ENCODE measurements at places on chromosomes 6 and 20.

DNA sequence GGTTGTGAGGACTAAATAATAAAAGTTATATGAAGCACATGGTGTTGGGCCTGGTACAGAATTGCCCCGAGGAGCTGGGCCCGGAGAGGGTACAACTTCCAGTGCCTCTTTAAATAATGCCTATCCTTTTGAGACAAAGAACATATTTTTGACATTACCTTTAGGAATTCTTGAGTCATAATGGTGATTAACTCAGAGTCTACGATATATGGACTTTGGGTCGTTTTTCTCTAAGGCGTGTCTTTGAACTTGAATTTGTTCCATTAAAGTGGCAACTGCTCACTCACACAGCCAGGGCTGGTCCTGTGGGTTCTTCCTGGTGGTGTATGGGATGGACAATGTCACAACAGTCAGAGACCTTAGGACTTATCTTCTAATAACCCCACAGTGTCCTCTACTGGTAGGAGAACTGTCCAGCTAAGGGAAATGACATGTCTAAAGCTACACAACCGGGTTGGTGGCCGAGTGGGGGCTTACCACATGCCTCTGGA is 106.5 kb downstream of the CDC5L start:
- DNase-seq: no peak

DNA sequence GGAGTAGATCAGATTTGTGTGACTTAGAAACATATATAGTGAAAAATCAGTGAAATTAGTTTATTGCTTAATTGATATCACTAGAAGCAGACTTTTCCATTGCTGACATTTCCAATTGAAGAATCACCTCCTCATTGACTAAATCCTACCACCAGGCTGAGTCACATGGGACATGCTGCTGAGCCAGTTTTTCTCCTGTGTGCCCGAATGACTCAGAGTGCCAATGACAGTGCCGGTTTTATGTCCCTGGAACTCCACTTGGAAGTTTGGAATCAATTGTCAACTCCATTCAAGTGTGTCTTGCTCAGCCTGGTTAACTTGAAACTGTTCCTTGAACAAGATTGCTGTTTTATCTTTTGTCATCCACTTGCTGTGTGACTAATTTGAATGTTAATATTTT is 316.1 kb upstream of the PRDM1 start:
- no peak for DNase-seq

- no peak for DNase-seq
These were observed 9.2 kb downstream of the FOXA2 start for GRCh38 chr20:22575087-22575721.

- DNase-seq: peak; percentile 95
These were observed 61.9 kb upstream of the TAGAP start for GRCh38 chr6:159106627-159107241.

DNA sequence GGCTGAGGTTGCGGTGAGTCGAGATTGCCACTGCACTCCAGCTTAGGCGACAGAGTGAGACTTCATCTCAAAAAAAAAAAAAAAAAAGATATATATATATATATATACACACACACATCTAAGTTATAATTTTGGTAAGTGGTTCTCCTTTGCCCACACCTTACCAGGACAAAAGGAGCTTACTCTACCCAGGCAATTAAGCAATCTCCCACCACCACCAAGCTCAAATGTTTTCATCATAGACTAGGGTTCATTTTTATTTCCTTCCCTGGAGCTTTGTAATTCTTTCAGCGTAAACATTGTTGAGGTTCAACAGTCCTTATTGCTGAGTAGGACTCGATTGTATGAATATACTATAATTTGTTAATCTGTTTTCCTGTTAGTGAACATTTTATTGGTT is 23.5 kb downstream of the AMD1 start:
- DNase-seq: no peak

DNA sequence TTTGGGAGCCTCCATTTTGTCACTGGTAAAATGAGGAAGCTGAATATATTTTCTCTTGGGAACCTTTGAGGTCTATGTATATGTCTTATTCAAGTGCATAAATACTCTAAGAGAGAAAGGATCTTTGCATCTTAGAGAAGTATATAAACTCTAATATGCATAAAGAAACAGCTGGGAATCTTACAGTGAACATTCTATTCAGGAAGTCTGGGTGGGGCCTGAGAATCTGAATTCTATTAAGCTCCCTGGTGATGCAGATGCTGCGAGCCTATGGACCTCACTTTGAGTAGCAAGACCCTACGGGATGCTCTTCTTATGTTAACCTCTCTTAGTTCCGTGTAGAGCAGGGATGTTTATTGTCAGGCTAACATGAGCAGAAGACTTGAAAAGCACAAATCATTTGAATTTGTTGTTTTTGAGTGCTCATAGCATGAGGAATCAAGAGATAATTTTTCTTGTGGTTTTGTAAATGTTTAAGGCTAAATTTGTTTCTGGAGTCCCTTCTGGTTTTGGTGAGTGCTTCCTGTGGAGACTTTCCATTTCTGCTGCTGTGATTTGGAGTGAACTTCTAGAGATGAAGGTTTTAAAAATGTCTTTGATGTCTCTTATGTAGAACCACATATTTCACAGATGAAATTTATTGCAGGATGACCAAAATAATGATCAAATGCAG is 281.2 kb upstream of the JAG1 start:
- no peak for DNase-seq

- DNase-seq: peak; percentile 69
These were observed 36.2 kb upstream of the MRPS18A start for GRCh38 chr6:43723737-43724295.

DNA sequence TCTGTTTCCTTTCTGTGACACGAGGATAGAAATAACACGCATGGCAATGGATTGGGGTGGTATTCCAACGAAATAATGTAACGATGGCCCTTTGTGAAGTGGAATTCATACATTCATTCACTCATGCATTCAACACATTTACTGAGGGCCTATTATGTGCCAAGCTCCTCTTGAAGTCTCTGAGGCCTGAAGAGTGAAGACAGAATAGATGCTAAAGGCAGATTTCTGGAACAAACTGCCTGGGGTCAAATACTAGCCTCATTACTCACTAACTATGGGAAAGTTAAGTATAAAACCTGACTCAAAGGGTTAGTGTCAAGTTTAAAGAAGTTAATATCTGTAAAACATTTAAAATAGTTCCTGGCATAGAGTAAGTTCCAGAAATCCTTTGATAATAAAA is 279.6 kb upstream of the SULF2 start:
- no peak for DNase-seq

DNA sequence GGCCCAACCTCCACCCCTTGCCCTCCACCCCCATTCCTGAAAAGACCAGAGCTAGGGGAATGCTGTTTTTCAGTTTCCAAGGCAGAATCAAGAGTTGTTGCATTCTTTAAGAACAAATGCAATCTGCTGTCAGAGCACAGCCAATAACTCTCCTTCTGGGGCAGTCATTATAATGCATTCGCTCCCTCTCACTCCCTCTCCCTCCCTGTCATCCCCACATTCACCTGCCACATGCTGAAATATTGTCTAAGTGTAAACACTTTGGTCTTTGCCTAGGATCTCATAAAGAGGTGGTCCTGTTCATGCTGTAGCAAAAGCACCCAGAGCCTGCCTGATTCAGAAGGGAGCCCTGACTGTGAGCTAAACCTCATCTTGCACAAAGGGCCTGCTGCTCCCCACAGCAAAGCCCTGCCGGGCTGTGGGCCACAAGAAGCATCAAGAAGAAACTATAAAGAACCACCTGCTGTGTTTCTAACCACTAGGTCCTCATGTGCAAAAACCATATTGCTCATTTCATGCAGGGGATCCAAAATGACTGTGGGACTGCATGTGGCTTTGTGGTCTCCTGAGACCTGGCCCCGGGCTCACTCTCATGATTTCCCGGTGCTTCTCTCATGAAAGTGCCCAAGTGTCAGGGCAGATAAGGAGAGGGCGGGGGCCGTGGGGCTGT is 85.6 kb downstream of the GPR6 start:
- peak; percentile 57 for DNase-seq

DNA sequence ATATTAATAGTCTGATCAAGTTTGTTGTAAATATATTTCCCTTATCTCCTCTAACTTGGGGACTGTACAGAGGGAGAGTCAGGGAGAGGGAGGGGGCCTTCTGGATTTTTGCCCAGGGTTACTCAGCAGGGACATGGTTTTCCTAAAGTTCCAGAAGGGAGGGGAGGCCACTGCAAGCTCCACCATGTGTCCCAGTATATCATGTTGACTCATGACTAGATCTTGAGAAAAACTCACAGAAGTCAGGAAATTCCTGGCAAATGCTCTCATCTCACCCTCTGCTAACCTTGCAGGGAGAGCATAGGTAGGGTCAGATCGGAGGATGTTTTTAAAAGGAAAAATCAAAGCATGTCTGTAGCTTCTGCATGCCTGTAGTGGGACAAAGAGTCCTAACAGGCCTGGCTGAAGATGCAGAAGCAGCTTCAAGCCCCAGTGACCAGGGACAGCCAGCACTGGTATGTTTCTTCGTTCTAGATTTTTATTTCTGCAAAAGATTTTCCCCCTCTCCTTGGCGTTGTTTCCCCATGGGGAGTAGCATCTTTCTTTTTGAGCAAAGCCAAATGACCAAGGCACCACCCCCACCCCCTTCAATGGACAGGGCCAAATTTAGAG is 272.9 kb upstream of the SUPT3H start:
- no peak for DNase-seq

DNA sequence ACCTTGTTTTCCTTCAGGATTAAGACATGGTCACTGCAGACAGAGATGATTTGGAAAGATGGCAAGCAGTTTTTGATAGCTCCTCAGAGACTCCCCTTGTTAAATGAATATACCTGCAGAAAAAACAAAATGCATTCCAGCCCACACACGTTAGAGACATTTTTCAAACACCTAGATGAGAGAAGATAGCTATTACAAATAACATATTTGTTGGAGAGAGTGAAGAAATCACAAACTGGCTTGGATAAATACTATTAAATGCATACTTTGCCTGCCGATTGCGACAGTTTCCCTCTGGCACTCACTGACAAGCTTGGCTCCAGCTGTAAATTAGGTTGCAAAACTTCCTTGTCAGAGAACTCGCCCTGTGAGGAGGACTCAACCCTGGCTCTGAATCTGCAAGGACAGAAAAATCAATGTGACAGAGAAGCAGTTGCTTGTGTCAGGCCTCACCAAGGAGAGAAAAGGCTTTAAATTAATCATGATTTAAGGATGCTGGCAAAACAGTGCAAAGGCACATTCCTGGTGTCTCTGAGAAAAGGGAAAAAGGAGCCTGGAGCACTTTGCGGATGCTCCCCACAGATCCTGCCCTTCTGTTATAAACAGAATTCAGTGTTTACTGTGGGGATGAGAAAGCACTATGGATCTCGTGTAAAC is 423.7 kb upstream of the MARCKS start:
- DNase-seq: no peak

DNA sequence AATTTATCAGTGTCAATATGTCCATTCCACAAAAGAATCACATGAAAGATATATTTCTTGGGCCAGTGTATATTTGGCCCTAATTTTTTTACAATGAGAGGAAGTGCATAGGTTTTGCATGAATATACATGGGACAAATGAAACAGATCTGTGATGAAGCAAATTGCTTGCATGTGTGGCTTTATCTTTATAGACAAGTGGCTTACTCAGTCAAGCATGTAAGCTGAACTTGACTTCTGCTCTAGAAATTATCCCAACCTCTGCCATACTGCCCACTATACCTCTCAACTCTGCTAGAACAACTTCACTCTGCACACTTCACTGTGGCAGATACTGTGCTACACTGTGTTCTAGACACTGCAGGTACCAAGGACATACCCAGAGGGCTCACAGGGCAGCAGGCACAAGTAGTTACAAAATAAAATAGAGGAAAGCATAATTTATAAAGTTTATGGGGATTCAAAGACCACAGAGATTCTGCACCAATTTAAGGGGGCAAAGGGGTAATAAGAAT is 349.2 kb upstream of the HSF2 start:
- DNase-seq: no peak

- DNase-seq: no peak
These were observed 10.5 kb upstream of the SRXN1 start for GRCh38 chr20:663315-664090.
